OCI-M1 (cell line): ENCODE measurements at places on chromosomes 12 and 14.
A peak's percentile ranks its signal among the peaks of the same experiment; 100 is the strongest.

DNA sequence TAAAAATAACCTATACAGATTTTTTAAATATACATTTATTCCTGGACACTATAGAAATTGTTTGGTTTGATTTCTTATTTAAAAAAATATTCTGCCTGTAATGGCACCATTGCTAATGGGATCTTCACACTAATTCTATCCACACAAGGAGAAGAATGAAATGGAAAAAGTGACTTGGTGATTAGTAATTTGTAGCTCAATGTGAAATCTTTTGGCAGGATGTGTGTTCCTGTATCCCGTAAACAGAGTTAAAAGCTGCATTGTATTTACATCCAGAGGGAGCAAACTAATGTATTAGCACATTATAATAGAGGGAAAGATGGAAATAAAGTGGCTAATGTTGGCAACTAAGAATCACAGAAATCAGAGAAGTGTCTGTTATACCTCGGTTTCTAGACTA, 1455.3 kb upstream of the FLRT2 start:
- DNase-seq: no peak

GRCh38 chr12:52023976-52024688, 17.4 kb downstream of the TAMALIN start:
- no peak for DNase-seq

DNA sequence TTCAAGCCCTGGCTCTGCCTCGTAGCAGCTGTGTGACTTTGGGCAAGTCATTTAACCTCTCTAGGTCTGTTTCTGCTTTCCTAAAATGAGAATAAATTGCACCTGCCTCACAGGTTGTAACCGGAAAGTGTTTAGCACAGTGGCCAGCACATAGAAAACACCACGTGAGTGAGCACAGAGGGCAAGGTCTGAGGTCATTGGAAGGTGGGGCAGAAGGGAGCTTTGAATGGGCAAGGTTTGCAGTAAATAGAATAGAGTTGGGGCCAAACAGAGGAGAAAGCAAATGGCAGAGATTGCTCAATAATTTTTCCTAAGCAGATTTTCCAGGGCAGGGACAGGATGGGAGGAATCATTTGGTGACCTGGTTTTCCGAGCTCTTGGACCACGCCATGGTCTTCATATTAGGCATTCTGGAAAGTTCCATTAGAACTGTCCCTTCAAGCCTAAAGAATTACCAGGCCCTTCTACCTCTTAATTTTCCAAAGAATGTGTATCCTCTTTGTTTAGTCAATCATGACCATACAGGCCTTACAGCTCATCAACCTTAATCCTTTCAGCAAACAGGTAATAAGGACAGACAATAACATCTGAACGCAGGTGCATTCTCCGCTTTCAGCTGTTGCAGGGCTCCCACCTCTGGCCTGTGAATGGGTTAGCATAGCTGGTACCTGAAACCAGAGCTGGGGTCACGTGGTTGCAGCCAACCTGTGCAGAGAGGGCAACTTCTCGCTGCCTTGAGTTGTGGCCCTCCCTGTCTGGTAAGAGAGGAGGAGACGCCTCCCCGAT, 53.8 kb downstream of the VWF start:
- no peak for DNase-seq

GRCh38 chr14:87380054-87380453, 612.9 kb downstream of the GALC start:
- no peak for DNase-seq

GRCh38 chr12:5390174-5390799, 41.6 kb upstream of the NTF3 start:
- no peak for DNase-seq

- DNase-seq: no peak
Measured at GRCh38 chr14:93957333-93957710, 19.0 kb downstream of the ASB2 start.

DNA sequence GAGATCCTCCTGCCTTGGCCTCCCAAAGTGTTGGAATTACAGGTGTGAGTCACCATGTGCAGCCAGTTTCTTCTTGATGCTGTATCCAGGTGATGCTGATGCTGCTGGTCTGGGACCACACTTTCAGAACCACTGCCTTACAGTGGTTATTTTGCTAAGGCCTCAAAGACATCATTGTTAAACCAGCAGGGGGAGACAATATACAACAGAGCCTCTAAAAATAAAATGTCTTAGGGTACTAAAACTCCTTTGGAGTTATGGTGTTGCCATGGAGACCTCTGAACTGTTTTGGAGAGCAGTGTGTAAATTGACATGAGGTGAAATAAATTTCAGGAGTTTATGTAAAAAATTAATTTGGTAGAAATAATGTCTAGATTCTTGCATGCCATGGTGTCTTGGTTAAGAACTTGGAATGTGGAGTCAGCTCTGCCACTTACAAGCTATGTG, 1.1 kb upstream of the ARG2 start:
- peak; percentile 79 for DNase-seq

DNA sequence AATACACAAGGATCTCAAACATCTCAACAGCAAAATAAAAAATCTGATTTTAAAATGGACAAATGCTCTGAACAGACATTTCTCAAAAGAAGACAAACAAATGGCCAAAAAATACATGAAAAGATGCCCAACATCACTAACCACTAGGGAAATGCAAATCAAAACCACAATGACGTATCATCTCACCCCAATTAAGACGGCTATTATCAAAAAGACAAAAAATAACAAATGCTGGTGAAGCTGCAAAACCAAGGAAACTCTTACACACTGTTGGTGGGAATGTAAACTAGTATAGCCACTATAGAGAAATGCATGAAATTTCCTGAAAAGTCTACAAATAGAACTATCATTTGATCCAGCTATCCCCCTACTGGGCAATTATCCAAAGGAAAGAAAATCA, 145.0 kb downstream of the BTG1 start:
- no peak for DNase-seq

- DNase-seq: no peak
Measured at GRCh38 chr14:102893452-102893851, 29.0 kb upstream of the AMN start.

GRCh38 chr14:38818555-38818954, 284.5 kb downstream of the SEC23A start:
- DNase-seq: no peak

GRCh38 chr14:80764921-80765507, 176.5 kb downstream of the CEP128 start:
- DNase-seq: no peak

- peak; percentile 40 for DNase-seq
Measured at GRCh38 chr12:118645219-118645618, 268.9 kb downstream of the SUDS3 start.

DNA sequence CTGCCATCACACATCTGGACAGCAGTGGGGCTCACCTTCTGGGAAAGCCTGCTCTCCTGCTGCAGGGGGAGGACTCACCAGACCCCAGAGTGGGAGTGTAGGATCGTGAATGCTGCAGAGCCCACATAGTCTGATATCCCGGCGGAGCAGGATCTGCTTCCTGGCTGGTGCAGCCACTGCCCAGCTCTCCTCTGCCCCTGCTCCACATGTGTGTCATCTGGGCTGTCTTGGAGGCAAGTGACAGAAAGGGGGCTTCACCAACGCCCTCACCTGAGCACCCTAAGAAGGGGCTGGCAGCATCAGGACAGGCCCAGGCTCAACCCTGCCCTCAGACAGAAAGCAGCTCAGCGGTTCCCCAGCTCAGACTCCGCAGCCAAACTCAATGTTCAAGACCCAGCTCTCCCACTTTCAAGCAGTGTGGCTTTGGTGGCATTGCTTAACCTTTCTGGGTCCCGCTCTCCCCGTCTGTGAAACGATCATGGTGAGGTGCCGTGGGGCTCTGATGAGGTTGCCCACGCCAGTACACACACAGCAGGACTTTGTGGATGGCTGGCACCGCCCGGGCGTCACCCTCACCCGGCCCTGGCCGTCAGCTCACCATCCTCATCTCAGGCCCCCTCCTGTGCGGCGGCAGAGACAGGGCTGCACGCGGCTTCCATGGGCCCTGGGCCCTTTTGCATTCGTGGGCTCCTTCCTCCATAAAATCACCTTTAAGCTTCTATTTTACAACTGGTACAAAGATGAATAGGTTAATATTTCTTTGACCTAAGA, 91.0 kb upstream of the SFSWAP start:
- no peak for DNase-seq

- DNase-seq: no peak
Measured at GRCh38 chr14:104462651-104463630, 116.6 kb upstream of the C14orf180 start.

DNA sequence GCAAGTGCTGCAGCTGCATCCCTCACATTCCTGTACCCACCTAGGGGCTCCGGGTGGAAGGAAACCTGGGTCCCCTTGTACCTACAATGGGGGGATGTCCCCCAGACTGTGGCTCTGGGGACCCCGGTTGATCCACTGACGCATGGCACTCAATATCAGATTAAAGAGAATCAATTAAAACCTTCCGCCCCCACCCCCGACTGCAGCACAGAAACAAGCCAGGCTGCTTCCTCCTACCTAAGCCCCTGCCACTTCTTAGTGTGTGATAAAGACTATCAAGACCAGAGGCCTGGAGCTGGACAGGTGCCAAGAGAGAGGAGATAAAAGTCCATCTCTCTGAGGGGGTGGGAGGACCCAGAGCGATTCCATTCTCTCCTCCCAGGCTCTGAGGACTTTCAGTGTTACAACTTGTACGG, 28.2 kb upstream of the RPLP0 start:
- DNase-seq: peak; percentile 92

GRCh38 chr12:120914794-120915193, 10.6 kb upstream of the SPPL3 start:
- no peak for DNase-seq

DNA sequence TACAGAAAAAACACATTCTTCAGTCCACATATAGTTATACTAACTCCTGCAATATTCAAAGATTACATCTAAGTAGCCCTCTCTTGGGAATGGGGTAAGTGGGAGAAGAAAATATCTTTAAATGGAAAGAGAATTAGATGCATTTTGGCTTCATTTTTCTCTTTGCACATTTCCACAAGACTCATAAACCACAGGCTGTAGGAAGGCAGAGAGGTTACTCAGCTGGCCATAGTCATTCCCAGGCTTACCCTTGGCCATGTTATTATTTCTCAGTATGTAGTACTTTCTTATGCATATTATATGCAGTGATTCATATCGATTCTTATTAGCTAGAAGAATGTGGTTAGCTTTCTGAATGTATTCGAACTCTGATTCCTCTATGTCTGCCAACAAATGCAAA, 92.2 kb downstream of the PTPRR start:
- no peak for DNase-seq

GRCh38 chr12:45400991-45401390, 185.1 kb downstream of the ANO6 start:
- no peak for DNase-seq

GRCh38 chr12:99201906-99202645, 445.5 kb upstream of the GARIN6 start:
- no peak for DNase-seq

DNA sequence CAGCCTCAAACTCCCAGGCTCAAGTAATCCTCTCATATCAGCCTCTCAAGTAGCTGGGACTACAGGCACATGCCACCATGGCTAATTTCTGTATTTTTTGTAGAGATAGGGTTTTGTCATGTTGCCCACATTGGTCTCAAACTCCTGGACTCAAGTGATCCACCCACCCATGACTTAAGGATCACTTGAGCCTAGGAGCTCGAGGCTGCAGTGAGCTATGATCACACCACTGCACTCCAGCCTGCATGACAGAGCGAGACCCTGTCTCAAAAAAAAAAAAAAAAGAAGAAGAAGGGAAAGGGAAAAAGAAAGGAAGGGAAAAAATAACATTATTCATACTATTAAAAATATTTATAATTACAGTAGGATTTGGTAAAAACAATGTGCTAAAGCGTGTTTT, 19.2 kb downstream of the EPS8 start:
- DNase-seq: no peak

DNA sequence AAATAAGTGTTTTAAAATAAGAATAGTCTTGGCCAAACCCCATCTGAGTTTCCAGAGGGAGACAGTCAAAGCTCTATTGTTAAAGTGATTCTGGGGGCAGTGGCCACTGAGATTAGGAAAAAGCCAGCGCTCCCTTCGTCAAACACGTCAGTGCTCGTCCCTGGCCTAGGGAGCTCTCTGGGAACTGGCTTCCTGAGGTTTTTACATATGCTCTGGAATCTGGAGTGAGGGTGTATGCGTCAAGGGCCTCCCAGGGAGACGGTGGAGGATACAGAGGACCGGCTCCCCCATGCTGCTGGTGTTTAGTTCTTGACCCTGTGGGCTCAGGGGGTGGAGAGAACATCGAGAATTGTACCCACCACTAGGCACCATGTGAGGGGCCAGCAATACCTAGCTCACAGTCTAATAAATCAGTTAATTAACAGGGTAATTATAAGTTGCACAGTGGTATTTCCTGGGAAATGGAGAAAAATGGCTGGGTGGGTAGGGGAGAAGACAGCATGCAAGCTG, 87.0 kb downstream of the SLC25A47 start:
- no peak for DNase-seq

- no peak for DNase-seq
Measured at GRCh38 chr12:20701106-20701505, 6.0 kb downstream of the SLCO1C1 start.

- no peak for DNase-seq
Measured at GRCh38 chr12:120094485-120094884, 22.1 kb downstream of the RAB35 start.

GRCh38 chr14:79325071-79325470, 886.2 kb downstream of the DIO2 start:
- DNase-seq: no peak

- DNase-seq: peak; percentile 76
Measured at GRCh38 chr14:52553671-52554575, 1.3 kb downstream of the GPR137C start.

DNA sequence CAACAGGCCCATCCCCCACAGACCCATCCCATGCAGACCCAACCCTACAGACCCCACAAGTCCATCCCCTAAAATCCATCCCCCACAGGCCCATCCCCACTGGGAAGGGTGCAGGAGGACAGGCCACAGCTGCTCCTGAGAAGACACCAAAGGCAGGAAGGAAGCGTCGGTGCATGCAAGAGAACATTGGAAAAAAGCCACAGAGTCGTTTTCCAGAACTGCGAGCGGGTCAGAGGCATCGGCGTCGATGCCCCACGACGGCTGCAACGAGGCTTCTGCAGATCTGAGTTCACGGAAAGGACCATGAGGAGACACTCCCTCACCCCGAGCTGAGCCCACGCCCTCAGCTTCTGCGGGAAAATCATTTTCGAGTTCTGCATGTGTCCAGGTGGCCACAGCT, 59.6 kb upstream of the GALNT9 start:
- DNase-seq: no peak

DNA sequence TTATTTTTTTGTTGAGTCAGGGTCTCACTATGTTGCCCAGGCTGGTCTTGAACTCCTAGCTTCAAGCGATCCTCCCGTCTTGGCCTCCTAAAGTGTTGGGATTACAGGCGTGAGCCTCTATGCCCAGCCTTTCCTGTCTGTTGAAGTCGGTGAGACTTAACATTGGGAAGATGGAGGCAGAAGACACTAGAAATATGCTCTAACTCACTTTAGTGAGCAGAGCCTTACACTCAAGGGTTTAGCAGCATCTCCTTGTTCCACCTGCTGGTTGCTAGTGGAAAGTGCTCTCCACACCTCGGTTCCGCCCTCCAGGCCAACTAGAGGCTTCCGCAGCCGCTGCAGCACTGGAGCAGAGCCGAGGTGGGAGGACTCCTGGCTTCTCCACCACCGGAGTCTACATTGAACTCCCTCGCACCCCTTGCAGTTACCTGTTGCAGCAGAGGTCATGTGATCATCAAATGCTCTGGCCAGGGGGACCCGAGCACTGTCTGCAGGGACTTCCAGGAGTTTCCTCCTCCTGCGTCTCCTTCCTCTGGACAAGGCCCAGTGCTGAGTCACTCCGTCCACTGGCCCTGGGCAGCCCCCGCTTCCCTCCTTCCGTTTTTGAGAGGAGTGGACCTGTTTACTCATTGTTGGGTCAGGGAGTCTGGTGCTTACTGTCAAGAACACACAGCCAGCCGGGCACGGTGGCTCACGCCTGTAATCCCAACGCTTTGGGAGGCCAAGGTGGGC, 9.4 kb upstream of the HVCN1 start:
- DNase-seq: peak; percentile 88
